IPS DF 6.9 (cell line): ENCODE measurements at places on chromosomes 4 and X.

- no peak for DNase-seq
Observed at GRCh38 chr4:76620723-76621468, 185.9 kb downstream of the SHROOM3 start.

DNA sequence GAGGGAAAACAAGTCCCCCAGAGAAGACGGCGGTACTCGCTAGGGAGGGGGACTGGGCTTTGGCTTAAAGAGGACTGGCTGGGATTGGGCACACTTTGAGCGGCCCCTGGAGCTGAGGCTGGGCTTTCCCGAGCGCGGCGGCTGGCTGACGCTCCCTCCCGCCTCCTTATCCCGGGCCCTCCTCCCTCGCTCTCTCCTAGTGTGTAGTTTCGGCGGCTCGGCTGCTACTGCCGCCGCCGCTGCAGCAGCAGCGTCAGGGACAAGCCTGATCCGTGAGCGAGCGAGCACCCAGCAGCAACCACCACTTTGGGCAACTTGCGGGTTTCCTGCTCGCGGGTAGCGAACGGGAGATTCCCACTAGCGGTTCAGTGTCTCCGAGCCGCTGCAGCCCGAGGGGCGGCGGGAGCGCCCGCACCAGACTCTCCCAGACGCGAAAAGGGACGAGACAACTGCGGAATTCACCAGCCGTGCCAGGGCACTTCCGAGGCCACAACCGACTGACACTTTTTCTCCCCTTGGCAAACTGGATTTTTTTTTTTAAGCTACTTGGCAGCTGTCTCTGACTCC lies 632 bp upstream of the PCDH7 start:
- DNase-seq, result no peak

DNA sequence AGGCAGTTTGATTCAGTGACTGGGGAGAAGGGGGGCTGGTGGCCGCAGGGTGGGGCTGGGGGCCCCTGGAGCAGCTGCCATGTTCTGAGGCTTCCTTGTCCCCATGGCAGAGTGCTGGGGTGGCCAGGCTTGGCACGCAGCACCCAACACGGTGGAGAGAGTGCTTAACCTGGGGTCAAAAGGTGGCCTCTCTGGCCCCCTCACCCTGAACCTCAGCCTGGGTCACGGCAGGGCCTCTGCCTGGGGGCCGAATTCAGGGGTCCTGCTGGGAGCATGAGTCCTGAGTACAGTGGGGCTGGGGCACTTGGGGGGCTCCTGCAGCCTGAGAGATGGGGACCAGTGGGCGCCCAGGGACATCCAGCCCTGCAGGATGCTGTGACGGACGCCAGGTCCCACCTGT lies 19.9 kb downstream of the FGFRL1 start:
- no peak for DNase-seq

- DNase-seq, result no peak
Observed at GRCh38 chr4:147163311-147163710, 217.6 kb upstream of the TTC29 start.

- no peak for DNase-seq
Observed at GRCh38 chr4:86019362-86019761, 340.5 kb downstream of the MAPK10 start.

GRCh38 chrX:136666088-136666487 lies 18.1 kb downstream of the CD40LG start:
- no peak for DNase-seq

GRCh38 chrX:1283741-1284140 lies 15.1 kb downstream of the CSF2RA start:
- DNase-seq, result no peak

- no peak for DNase-seq
Observed at GRCh38 chr4:3266076-3266475, 17.1 kb downstream of the MSANTD1 start.

GRCh38 chrX:9558615-9559014 lies 93.8 kb downstream of the TBL1X start:
- no peak for DNase-seq

DNA sequence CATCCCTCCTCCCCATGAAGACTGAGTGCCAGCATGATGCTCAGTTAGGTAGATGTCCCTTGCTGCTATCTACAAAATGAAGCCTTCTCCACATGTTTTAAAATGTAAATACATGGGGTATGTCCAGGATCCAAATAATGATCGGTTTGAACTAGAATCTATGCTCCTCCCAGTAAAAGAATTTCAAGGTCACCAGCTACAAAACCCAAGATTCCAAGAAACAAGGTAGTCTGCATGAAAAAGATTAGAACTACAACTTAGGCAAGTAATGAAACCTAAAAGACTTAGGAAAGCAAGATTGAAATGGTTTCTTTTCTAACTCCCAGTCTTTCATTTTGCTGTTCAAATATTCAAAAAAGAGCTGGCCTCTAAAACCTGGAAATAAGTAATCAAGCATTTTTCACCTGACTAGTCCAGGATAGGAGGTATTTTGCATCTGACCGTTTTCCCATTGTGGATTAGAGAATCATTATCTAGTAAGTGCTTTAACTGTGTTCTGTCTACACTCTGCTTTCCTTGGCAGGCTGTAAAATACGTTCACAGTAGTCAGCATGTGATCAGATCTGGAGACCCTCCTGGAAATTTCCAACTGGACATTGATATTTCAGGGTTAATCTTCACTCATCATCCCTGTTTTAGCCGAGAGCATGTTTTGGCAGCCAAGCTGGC lies 57.4 kb downstream of the CC2D2A start:
- no peak for DNase-seq

DNA sequence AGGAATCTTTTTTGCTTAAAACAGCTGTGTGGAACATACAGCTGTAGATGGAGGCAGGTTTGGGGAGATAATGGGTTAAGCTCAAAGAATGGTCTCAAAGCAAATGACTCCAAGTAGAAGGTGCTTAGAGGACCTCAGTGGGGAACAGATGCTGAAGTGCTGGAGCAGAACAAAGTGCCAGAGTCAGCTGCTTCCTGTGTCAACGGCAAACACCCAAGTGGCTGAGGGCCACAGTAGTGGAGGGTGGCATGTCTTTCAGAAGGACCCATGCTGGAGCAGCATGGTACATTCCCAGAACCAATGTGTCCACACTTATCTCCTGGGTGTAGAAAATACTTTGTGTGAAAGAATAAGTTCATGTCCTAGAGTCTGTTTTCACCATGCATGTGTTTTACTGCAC lies 197.5 kb downstream of the CCNG2 start:
- no peak for DNase-seq

DNA sequence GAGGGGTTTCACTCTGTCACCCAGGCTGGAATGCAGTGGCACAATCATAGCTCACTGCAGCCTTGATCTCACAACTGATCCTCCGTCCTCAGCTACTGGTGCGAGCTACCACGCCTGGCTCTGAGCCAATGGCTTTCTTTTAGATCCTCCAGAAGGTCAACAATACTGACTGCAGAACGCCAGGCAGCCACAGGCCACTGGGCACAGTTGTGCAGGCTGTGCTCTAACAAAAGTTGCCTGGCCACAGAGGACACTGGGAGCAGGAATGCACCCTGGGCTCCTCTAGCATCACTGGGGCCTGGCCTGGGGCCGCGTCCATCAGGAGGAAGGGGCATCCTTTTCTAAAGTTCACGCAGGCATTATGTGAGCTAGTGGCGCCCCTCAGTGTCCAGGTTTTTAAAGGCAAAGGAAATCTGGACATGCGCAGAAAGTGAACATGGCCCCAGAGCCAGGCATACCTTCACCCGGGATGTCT lies 14.9 kb upstream of the PORCN start:
- DNase-seq, result no peak

GRCh38 chrX:131987252-131987651 lies 35.9 kb upstream of the STK26 start:
- no peak for DNase-seq

DNA sequence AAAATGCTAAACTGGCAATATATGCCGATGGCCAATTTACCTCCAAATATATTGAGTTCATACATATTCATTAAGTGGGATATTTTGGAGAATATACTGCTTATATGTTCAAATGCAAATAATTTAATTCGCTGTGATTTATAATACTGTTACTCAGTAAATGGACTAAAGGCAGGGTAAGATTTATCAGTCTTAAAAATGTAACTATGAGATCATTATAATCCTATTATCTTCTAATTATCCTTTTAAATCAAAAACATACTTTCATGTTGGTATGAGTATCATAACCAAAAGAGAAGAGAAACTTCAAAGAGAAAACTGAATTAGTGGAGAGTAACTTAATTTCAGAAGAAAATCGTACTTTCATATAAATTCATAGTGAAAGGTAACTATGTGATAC lies 44.6 kb downstream of the FAT4 start:
- no peak for DNase-seq

GRCh38 chrX:56798339-56798711 lies 69.3 kb downstream of the NBDY start:
- DNase-seq, result no peak

DNA sequence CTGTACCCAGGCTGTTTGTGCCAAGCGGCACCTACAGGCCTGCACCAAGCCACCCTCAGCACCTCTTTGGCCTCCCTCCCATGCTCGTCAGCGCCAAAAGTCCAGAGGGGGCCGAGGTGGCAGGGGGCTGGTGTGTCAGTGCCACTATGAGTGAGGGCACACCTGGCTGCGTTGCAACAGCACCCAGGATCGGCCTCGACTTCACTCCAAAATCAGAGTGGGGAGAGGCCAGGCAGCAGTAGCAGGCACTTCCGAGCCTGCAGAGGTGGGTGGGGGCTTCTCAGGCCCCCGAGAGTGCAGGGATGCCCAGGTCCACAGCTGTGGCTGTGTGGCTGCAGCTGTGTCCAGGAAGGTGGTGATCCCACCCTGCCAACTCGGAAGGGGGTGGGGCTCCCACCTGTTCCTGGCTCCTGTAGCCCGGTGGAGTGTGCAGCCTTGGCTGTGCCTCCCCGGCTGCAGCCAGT lies 58.5 kb downstream of the PPA2 start:
- no peak for DNase-seq

DNA sequence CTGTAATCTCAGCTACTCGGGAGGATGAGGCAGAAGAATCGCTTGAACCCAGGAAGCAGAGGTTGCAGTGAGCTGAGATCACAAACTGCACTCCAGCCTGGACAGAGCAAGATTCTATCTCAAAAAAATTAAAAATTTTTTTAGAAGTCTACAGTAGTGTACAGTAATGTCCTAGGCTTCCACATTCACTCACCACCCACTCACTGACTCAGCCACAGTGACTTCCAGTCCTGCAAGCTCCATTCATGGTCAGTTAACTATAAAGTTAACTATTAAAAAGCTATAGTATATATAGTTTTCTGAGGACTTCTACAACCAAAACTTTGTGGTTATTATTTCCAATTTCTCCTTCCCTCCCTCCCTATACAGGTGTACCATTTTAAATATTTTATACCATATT lies 34.7 kb upstream of the NEUROG2 start:
- no peak for DNase-seq

GRCh38 chrX:154717824-154718223 lies 33.1 kb downstream of the GAB3 start:
- no peak for DNase-seq

DNA sequence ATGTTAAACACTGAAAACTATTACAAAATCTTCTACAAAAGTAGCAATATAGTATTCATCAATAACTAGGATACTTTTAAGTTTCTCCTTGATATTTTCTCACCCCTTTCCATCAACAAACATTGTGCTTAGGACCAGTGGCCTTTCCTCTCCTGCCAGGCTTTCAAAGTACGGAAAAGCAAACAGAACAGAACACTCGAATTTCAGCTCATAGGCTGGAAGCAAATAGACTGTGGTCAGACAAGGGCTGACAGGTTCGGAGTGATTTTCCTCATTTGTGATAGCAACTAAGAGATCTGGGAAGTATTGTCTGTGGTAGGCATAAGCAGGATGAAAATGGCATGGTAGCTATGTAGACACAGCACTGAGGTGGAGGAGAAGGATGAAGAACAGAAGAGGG lies 68.6 kb upstream of the SORBS2 start:
- no peak for DNase-seq
